ENCODE measurements at places on chromosomes 6 and 20.
A peak's percentile ranks its signal among the peaks of the same experiment; 100 is the strongest.

DNA sequence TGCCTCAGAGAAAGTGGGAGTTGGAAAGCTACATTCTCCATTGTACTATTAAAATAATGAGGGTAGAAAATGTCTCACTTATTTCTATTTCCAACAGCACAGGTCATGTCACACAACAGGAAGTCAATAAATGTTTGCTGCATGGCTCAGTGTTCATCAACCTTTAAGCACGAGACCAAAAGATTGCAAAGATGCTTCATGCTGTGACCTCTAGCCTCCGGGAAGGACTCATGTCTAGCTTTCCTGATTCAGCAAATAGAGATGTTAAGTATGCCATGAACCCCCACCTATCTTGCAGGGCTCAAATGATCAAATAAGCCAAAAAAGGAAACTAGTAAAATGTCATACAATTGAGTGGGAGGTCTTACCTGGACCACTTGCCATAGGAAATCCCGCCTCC is 57.4 kb downstream of the NCOA6 start:
- no peak for DNase-seq

- no peak for DNase-seq
Observed at GRCh38 chr6:130138116-130138908, 84.4 kb downstream of the SAMD3 start.

DNA sequence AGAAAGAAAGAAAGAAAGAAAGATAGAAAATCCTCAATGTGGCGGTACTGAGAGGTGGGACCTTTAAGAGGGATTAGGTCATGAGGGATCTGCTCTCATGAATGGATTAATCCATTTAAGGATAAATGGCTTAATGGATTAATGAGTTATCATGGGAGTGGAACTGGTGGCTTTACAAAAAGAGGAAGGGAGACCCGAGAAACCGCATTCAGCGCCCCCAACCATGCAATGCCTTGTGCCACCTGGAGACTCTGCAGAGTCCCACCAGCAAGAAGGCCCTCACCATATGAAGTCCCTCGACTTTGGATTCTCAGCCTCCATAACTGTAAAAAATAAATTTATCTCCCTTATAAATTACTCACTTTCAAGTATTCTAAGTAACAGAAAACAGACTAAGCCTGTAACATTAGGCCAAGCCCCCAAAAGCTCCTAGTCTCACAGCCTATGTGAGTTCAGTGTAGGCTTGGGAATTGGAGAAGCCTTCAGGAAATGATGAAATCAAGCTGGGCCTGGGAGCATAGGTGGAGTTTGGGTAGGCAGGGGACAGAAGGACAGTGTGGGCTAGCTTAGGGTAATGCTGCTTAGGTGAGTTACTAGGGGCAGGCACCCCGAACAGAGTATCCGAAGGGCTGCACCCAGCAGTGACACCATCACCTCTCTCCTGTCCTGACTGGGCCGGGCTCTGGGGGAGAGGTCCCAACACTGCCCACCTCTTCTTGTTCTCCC is 36.2 kb upstream of the RNF24 start:
- no peak for DNase-seq

GRCh38 chr6:113825781-113826180 is 31.4 kb upstream of the MARCKS start:
- no peak for DNase-seq

- DNase-seq = no peak
Observed at GRCh38 chr6:167758309-167759023, 68.2 kb upstream of the AFDN start.

DNA sequence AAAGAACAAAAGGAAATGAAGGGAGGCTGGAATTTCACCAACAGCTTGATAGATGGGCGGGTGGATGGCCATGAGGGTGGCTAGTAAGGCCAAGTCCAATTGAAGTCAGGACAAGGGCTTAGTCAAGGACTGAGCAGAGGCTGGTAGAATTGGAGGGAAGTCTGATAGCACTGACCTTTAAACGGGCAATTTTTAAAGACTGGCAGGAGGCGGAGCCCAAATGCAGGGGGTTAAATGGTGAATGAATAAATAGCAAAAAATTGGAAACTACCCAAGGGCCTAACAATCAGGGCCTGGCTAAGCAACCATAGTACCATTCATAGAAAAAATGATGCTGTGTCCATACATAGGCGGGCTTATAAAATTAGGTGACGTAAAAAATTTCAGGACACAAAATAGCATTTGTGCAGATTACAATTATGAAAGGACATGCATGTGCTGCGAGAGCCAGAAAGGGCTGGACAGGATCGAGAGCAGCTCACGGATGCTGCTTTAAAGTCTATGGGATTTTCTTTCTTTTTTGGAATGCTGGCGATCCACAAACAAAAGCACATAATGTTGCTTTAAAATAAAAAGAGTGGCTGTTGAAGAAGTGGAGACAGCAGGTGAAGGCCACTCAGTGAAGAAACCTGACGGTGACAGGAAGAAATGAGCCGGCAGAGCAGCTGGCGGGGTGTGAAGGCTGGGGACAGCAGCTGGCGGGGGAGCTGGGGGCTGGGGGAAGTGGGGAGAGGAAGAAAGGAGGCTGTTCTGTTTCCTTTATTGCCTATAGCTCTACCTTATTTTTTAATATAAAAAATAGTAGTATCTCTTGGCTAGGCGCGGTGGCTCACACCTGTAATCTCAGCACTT is 42.8 kb upstream of the TAF8 start:
- no peak for DNase-seq

DNA sequence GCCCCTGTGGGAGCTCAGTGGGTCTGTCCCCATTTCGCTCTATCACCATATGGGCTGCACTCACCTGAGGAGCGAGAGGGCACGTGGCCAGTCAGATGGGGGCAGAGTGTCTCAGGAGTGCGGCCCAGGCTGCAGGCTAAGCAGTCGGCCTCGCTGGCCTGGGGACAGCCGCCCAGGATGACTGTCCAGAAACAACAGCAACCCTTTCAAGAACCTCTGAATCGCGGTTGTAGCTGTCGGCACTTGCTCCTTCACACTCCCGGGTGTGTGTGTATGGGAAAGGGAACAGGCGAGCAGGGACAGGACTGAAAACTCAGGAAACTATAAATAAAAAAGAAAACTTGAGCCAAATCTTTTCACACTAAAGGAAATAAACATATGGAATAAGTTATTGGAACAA is 63.1 kb downstream of the TFAP2A start:
- no peak for DNase-seq

- DNase-seq = no peak
Observed at GRCh38 chr20:33552519-33552918, 62.6 kb downstream of the CBFA2T2 start.

GRCh38 chr20:51687108-51687507 is 81.1 kb downstream of the ATP9A start:
- DNase-seq = no peak

- DNase-seq = no peak
Observed at GRCh38 chr20:46182276-46183200, 64.4 kb downstream of the CD40 start.

DNA sequence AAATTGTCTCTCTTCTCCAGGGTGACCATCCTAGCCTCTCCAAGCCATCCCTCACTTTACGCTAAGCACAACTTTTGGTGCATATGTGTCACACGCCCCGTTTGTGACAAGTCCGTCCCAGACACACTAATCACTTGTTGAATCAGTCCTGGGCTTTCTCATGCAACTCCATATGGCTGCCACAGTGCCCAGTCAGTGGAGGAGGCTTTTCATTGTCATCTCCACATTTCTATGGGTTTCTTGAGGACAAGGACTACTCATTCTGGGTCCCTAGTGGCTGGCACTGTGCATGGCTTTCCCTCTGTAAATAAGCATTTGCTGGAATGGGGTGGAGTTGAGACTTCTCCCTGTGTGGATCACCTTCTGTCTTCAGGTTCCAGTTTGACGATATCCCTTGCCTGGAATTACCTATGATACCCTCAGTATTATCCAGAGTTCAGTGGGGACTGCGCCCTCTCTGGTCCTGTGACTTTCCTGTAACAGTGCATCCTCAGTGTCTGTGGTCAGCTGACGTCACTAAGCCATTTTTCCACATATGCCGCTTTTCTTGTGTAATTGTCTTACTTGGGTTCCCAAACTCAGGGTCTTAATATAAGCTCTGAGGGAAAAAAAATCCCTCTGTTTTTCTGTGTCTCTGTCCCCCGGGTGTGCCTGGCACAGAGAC is 59.8 kb upstream of the MYL9 start:
- no peak for DNase-seq

DNA sequence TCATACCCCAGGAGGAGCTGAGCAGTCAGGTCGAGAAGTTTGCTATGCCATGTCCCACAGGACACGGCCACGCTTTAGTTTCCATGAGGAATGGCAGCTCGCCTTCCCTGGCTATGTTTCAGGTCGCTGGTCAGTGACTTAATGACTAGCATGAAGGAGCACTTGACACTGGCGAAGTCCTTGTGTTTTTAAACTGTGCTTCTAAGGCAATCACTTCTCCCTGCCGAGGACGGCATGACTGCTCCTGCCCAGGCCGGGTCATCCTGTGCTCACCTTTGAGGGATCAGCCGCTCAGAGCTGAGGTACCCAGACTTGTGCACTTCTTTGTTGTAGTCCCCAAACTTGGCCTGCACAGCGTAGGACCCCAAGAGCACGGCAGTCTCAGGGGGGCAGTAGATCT is 34.1 kb downstream of the EZR start:
- DNase-seq = no peak

GRCh38 chr6:31794866-31795615 is 511 bp downstream of the VARS1 start:
- DNase-seq = no peak

GRCh38 chr6:24140591-24140990 is 14.6 kb downstream of the NRSN1 start:
- no peak for DNase-seq

- no peak for DNase-seq
Observed at GRCh38 chr6:22421198-22421597, 124.4 kb upstream of the PRL start.

GRCh38 chr6:112015725-112016124 is 38.2 kb upstream of the CCN6 start:
- DNase-seq = no peak

DNA sequence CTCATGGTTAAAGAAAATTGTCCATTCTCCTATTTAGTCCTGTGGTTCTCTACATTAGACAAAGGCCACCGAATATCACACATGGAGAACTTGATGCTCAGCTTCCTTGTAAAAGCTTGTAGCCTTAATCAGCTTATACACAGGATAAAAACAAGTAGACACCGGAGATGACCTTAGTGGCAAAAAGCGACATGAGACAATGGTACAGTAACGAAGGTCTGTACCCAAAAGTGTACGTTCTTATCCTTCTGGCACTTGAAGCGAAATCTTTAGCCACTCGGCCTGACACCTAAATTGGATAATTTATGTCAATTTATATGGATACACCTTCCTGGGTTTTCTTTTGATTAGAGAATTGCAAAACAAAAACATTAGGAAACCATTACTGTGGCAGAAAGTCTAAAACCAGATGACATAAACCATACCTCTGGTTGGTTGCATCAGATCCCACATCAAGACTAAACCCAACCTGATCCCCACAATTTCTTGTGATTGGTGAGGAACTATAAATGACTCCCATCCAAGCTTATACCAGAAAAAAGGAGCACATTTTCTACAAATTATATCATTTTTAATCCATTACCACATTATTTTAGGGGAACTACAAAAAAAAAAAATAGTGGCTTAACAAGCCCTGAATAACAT is 6.1 kb downstream of the RBM39 start:
- no peak for DNase-seq

DNA sequence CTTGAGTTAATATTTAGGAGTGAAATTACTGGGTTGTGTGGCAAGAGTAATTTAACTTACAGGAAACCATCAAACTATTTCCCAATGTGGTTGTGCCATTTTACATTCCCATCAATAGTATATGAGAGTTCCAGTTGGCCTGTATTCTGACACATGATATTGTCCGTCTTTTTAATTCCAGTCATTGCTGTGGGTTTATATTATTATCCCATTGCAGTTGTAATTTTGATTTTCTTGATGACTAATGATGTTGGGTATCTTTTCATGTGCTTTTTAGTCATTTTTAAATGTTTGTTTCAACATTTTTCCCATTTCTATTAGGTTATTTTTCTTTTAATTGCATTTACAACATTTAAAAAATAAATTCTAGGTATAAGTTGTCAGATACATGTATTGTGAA is 614.0 kb downstream of the UTRN start:
- DNase-seq = peak; percentile 76

- DNase-seq = no peak
Observed at GRCh38 chr6:56689114-56689513, 46.4 kb upstream of the DST start.

GRCh38 chr20:58755062-58755697 is 62.6 kb downstream of the NPEPL1 start:
- no peak for DNase-seq

GRCh38 chr6:71396410-71396801 is 107.8 kb downstream of the OGFRL1 start:
- no peak for DNase-seq

Data from AG09319 (cell line).